ENCODE measurements at places on chromosomes 16 and 17.

DNA sequence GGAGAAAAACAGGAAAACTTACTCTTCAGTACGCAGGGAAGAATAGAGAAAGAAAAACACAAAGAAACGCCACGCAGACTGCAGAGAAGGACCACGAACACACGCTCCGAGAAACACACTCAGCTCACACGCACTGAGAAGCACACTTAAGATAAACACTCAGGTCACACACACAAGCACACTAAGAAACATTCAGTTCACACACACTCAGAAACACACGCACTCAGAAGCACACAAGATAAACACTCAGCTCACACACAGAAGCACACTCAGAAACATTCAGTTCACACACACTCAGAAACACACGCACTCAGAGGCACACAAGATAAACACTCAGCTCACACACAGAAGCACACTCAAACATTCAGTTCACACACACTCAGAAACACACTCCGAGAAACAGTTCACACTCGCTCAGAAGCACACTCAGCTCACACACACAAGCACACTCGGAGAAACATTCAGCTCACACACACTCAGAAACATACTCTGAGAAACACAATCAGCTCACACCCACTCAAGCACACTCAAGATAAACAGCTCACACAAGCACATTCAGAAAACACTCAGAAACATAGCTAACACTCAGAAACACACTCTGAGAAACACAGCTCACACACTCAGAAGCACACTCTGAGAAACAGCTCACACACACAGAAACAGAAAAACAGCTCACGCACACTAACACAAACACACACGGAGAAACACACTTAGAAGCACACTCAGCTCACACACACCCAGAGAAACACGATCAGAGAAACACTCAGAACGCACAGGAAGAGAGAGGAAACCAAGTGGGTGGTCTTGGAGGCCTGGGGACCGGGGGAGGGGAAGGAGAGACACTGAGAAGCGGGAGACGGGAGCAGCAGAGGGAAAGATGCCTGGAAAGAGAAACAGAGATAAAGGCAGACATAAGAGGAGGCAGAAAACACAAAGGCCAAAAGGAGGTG, 908 bp downstream of the TMEM98 start:
- no peak for DNase-seq

DNA sequence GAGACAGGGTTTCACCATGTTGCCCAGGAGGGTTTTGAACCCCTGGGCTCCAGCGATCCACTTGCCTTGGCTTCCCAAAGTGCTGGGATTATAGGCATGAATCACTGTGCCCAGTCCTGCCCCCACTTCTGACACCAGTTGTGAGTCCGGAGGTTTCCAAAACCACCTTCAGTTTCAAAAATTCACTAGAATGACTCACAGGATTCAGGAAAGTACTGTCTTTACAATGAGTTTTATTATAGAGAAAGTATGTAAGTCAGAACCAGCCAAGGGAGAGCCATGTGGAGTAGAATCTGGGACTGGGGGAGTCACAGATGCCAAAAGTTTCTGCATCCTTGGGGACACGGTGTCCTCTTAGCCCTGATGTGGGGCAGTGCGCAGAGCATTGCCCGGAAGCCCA, 55.1 kb downstream of the PLD6 start:
- no peak for DNase-seq

DNA sequence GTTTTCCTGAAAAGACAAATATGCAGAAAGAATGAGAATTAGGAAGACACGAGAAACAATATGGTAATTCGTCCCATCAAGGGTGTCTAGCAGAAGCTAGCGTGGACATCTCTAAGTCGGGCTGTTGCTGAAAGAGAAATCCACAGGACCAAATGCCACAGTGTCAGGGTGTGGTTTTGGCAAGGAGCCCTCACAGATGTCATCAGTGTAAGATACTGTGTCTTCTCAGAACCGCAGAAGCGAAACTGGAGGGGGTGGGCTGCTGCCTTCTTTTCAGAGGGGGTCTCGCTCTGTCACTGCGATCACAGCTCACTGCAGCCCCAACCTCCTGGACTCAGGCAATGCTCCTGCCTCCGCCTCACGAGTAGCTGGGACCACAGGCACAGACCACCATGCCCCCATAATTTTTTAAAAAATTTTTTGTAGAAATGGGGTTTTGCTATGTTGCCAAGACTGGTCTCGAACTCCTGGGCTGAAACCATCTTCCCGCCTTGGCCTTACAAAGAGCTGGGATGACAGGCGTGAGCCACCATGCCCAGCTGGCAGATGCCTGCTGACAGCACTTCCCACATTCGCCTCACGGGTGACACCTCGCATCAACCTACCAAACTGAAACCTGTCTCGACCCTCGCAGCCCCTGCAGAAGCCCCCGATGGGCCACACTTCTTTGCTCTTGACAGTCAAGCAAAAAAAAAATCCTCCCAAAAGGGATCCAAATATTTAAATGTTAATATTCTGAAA, 26.2 kb downstream of the TRAP1 start:
- DNase-seq = no peak

DNA sequence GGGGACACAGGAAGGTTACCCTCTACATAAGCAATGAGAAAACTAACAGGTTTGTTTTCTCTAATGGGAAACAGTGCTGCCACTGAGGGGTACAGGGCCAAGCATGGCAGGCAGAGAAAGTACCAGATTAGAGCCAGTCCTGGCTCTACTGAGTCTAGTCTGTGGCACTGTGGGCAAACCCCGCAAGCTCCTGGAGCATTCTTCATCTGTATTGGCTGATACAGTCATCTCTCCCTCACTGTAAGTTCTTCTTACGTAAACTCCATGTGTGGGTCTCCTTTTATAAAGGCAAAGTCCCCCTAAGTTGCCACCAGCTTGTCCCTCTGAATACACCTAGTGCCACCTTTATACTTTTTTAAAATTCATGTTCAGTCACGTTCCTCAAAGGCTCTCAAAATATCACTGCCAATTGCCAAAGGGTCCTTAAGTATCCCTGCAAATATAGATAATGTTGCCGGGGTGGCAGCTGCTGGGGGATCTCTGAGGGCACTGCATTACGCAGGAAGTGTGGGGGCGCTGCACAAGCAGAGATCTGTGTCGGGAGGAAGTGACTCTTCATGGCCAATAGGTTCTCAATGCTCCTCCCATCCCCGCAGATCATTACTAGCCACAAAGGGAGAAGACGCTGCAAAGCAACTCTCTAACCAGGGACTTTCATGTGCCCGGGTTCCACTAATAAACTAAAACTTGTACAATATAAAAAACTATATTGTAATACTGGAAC, 18.8 kb downstream of the XPO6 start:
- peak; percentile 81 for DNase-seq

- no peak for DNase-seq
Observed at GRCh38 chr16:1069154-1069553, 3.4 kb upstream of the SSTR5 start.

All from stimulated activated naive B cell treated with anti-CD40 and anti-IgM and Interleukin-4, amounts not matched to agents 10 μg/mL and 1 μg/mL and 100 μg/mL, for 72 hours (primary cell).